ENCODE measurements at places on chromosomes 13 and 19.

GRCh38 chr13:110416131-110417025 is 109.3 kb downstream of the COL4A2 start:
- DNase-seq, result no peak

GRCh38 chr13:96090240-96091101 is 564 bp downstream of the HS6ST3 start:
- no peak for DNase-seq

DNA sequence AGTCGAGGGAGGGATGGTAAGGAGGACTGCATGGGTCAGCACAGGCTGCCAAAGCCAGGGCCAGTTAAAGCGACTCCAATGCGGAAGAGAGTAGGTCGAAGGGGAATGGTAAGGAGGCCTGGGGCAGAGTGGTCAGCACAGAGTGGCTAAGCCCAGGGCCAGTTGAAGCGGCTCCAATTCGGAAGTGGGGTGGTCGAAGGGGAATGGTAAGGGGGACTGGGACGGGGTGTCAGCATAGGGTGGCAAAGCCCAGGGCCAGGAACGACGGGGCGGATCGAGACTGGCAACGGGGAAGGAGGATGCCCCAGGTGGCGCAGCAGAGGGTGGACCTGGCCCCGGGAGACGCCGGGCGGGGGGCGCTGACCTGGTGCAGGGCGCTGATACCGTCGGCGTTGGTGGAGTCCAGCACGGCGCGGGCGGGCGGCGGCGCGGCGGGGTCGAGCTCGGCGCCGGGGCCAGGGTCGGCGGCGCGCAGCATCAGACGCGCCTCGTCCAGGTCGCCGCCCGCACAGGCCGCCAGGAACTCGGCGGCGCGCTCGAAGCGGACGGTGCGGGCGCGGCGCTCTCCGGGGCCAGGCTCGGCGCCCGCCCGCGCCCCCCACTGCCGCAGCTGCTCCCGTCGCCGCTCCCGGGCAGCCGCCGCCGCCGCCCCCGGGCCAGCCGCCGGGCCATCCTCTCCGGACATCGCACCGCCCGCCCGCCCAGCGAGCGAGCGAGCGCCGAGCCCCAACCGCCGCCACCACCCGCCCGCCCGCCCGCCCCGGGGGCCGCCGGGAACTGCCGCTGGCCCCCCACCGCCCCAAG is at the start of gene PPP1R12C:
TSS of gene PPP1R12C (minus strand) at position 779 of the 804 bp plus-strand sequence. CDS start at position 685, 94 bp downstream.
- no peak for DNase-seq

GRCh38 chr19:38924388-38924787 is 6.2 kb downstream of the SARS2 start:
- DNase-seq, result no peak

DNA sequence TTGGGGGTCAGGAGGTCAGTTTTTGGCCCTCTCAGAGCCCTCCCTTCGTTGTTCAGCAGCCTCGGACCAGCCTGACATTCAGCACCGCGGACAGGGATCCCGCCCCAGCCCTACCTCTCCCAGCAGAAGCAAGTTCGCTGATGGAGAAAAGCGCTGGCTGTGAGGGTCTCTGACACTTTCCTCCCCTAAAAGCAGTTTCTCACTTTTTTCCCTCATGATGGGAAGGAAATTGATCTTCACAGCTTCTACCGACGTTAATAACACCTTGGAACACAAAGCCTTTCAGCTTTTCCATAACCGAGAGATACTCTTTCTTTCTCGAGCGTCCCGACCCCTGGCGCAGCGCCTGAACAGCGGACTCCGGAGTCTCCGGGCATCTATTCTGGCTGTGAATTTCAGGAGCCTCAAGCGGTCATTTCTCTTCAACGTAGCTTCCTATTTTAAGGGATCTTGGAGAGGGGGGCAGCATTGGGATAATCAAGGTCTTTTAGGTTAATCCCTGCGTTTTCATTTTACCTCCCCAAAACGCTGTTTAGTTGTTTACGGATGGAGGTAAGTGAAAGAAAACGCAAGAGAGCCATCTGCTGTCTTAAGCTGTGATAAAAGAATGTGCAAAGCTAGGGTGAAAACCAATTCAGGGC is 467.2 kb downstream of the ITGBL1 start:
- no peak for DNase-seq

DNA sequence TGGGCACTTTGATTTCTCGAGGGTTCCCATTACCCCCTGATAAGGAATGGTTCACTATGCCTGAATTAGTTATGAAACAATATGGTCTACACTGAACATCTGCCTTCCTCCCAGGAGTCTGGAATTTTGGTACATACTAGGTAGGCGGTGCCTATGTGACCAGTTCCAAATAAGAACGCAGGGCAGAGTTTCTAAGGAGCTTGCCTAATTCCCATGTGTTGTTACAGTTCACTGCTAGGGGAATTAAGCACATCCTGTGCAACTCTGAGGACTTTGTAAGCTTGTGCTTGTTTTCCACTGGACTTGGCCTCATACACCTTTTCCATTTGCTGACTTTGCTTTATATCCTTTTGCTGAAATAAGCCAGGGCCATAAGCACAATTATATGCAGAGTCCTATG is 29.2 kb downstream of the RBM26 start:
- DNase-seq, result no peak

DNA sequence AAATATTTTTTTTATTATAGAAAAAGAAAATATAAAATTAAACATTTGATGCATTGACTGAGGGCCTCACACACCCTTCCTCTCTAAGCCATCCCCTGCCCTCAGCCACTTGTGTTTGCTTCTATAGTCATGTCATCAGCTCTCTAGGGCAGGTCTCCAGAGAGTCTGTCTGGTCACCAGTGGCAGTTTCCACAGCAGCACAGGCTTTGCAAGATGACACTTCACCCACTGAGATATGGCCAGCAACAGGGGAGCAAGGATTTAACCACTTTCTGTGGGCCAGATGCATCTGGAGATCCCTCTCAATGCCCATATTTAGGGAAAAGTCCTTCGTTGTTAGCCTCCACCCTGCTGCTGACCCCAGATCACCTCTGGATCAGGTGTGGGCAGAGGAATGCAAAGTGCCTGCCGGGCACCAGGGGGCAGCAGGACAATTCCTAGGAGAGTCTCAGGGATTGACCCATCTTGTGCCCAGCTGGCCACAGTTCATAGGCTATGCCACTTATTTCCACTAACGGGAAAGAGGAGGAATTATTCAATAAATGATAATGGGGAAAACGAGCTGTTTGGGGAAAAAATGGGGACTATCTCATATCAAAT is 4.8 kb downstream of the ABCC4 start:
- DNase-seq, result no peak

DNA sequence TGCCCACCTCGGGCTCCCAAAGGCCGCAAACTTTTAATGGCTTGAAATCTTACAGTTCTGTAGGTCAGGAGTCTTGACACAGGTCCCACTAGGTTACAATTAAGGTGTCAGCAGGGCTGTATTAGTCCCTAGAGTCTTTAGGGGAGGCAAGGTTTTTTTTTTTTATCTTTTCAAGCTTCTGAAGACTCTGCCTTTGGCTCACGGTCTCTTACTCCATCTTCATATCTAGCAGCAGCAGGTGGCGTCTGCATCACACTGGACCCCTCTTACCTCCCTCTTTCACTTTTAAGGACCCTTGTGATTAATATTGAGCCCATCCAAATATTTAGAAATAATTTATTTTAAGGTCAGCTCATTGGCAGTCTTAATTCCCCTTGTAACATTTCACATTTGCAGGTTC is 11.6 kb downstream of the MIR17HG start:
- DNase-seq, result no peak

DNA sequence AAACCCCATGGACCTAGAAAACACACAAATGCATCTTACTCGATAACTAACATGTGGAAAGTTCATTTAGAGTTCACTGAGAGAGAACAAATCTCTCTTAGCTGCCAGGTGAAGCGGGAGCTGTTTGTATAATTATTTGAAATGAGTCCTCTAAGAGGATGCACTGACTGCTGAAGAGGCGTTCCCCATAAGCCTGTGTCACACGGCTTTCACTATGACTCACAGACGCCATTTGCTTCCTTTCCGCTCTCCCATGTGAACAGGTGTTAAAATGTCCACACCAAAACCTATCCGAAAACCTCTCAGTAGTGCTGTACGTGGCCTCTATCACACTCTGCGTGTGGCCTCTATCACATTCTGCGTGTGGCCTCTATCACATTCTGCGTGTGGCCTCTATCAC is 101.8 kb downstream of the SOX1 start:
- no peak for DNase-seq

DNA sequence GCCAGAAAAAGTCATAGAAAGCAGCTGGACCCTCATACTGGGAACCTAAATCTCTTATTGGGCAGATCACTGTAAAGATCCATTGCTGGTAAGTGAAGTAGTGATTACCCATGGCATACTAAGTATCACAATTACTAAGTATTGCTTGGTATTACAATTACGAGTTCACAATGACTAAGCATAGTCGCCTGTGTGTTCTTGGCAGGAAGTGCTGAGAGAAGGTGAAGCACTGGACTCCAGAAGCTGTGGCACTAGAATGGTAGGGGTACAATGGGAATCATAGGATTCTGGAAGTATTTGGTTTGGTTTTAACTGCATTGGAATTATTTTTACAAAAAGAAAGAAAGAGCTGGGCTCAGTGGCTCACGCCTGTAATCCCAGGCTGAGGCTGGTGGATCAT is 20.3 kb downstream of the LGALS16 start:
- DNase-seq, result no peak

DNA sequence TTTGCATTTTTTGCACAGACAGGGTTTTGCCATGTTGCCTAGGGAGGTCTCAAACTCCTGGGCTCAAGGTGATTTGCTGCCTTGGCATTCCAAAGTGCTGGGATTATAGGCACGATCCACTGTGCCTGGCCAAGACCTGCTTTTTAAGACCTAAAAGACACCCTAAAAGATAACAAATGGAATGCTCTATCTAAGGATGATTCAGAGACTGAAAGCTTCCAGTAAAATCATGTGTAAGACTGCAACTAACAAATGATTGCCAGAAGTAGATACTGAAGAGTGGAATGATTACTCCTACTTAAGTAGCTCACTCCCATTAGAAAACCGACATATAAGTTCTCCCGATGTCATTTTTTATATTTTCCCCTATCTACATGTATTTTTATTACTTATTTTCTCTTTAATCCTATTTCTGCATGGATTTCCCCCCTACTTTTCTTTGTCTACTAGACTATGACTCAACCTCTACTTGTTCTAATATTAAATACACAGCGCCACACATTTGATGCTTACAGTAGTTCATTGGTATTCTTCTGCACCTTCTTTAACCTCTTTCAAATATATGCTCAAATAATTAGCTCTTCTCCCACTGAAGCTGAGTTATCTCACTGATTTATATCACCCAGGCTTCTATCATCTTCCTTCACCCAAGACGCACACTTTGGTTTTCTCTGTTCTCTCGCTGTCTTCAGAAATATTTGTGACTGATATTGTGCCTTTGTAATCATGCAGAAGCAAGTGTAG is 32.2 kb upstream of the KLF12 start:
- DNase-seq, result no peak

DNA sequence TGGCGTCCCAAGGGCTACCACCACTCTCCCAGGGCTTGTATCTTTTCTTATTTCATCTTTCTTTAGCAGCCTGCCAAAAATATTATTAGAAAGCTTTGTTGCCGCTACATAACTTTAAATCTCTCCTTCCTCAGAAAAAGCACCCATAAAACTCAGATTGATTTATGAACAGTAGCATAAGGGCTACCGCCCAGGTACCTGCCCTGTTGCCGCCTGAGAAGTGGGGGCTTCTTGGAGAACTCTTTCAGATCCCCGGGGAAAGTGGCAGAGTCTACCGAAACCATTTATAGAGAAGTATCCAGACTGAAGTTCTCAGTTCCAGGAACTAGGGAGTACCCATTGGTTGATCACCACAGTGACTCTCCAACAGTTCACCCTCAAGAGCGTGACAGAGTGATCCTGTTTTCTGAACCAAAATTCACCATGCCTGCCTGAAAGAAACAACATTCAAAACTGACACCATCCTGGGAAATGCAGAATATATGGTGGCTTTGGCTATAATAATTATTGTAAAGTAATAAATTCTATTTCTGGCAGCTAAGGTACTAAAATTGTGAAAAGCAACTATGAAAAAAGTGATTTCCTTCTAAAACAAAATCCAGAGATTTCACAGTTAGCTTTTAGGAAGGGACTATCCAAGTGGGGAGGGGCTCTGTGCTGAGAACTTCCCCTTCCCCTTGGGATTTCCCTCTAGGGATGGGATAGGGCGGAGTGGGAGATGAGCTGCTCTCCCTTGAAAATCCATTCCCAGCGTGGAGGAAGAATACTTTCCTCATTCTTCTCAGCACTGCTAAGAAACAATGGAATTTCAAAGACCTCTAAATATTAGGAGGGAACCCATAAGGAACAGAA is 877 bp upstream of the N4BP2L1 start:
- no peak for DNase-seq

DNA sequence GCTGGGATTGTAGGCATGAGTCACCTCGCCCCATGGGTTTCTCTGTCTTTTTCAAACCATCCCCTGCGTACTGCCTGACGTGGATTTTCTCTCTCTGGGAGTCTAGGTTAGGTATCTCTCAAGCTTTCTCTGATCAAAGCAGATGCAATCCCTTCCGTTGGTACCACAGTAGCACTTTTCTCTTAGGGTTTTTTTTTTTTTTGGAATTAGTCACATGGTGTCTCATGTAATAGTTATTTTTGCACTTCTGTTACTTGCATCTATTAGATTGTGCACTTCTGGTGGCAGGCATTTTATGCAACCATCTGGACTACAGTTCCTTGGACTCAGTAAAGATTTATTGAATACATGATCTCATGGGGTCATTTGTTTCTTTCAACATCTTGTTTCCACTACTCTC is 72.1 kb downstream of the GPC6 start:
- no peak for DNase-seq

DNA sequence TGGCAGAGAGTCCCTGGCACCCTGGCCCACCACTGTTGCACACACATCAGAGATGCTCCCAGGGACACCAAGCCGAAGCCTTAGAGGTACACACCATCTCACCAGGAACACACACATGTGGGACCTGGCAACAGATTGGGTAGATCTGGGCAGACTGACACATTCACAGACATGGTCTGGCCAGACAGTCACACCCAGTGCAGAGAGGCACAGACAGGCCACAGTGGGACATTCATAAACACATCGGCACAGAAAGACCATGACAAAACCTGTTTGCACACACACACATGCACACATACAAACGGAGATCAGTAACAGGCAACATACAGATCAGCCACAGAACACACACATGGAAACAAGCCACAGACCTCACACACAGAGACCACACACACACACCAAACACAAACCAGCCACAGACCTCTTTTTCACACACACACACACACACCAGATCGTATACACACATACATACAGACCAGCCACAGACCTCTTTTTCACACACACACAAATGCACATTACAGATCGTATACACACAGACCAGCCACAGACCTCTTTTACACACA is 6.3 kb upstream of the JUNB start:
- DNase-seq, result no peak

- DNase-seq, result no peak
Measured at GRCh38 chr19:29836409-29836825, 24.6 kb downstream of the CCNE1 start.

DNA sequence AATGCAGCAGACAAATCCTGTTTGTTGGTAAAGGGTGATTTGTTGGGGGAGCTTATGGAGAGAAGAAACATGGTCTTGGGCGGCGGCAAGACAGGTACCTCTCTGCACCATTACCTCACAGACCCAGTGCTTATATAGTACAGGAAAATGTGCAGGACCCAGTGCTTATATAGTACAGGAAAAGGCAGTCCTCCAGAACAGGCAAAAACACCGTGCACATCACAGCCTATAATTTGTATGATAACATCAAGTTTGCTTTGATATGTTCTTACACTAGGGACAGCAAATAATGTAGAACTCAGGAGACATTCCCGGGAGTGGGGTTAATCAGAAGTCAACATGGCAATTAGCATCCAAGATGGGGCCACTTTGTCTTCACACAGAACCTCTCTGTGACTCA is 20.9 kb downstream of the VAV1 start:
- DNase-seq, result no peak

Data from activated T-cell treated with anti-CD3 and anti-CD28 coated beads for 1 hour (primary cell).